Vagina (tissue), 2 donors: ENCODE measurements at places on chromosomes 4 and X.

DNA sequence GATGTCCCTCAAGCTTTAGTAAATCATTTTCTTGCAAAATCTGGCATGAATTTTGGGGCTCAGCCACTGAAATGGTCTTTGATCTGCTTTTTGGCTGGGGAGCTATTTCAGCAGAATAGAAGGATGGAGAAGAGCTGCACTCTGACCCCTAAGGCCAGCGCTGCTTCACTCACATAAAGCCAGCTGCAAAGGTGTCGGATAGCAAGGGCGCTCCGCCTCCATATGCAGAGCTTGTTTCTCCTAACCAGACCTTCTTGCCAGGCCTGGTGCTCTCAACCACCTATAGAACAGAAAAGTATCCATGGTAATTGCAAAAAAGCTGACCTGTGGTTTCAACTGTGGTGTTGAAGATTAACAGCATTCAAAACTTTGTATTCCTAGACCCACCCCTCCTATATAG lies 24.1 kb upstream of the COQ2 start:
- no peak for DNase-seq

DNA sequence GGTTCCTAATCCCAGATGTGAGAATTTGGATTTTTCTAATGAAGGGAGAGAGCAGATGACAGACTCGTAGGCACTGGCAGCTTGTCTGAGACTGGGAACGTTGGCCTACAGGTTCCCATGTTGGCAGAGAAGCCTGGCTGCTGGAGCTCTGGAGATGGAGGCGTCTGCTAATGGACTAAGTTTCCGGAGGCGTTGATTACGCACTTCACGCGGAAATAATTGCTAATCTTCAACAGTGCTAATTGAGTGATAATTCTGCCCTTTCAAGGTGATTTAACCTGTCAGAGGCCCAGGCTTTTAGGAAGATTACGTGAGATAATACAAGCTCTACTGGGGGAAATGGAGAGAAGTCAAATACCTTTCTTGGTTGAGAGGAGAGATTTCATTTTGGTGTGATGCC lies 77.4 kb downstream of the PSAPL1 start:
- no peak for DNase-seq

DNA sequence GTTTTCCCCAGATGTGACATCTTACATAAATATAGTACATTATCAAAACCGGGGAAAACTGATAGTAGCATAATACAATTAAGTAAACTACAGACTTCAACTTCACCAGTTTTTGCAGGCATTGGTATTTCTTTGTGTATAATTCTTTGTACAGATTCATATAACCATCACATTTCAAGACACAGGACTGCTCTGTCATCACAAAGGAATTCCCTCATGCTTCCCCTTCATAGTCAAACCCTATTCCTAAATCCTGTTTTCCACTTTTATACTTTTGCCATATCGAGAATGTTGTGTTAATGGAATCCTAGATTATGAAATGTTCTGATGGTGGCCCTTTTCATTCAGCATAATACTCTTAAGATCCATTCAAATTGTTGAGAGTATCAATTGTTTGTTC lies 36.0 kb downstream of the STIM2 start:
- no peak for DNase-seq

GRCh38 chr4:67918428-67918827 lies 34.6 kb upstream of the TMPRSS11D start:
- no peak for DNase-seq

- peak; percentile 34 for DNase-seq
These were observed 36.0 kb downstream of the MED28 start for GRCh38 chr4:17650406-17650805.

- DNase-seq = no peak
These were observed 41.1 kb downstream of the CBLL2 start for GRCh38 chrX:22313766-22314165.

DNA sequence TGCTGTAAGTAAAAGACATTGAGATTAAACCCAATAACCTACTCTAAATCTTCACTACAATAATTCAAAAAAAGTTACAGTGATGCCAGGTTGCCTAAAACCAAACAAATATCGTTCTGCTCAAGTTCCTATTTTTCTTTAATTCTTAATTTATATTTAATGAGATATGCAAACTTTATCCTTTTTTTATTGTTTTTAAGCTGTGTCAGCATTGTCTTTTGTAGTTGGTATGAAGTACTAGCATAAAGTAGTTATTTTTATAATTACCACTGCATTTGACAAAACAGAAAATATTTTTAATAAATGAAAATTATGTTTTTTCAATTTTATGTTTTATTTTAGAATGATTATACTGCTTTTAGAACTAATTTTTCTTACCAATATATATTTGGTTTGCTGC lies 1431.1 kb upstream of the PCDH7 start:
- DNase-seq = no peak

GRCh38 chr4:86840858-86841257 lies 8.3 kb downstream of the SLC10A6 start:
- DNase-seq = no peak

DNA sequence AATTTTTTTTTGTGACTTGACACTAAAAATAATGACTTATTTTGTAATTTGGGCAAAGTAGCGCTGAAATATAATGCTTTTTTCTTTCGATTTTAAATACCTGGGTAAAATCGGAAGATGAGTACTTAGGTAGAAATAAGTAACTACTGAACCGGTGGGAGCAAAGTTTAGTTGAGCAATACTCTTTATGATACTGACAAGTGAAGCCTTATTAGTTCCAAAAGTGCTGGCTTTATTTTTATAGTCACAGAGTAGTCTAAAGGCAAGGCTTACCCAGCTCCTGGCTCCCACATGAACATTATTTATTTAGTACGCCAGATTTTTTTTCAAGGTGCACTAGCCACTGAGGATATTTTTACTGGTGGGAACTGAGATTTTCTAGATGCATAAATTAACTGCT lies 14.4 kb upstream of the TRPC5OS start:
- DNase-seq = no peak

DNA sequence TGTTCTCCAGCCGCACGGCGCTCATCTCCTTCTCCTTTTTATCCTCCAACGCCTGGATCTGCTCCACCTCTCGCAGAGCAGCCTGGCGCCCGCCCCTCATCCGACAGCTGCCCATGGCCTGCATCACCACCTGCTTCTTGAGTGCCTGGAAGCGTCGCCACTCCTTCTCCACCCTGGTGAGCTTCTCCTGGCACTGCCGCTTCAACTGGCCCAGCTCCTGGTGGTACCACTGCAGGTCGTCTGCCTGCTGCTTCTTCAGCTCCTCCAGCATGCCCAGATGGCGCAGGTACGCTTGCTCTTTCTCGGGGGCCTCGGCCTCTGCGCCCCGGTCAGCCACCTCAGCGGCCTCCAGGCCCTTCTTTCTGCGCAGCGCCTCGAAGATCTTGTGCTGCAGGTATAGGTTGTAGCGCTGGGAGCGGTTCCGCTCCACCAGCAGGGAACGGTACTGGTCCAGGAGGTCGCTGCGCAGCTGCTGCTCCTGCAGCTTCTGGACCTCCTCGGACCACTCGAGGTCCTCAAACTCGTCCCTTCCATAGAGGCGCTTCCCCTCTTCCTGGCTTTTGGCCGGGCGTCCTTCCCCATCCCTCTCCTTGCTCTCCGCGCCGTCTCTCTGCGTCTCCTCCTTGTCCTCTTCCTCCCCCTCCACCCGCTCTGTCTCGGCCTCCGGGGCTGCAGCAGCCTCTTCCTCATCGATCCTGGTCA lies 1.2 kb upstream of the TADA2B start:
- no peak for DNase-seq

GRCh38 chrX:10286195-10286594 lies 129.4 kb downstream of the CLCN4 start:
- DNase-seq = no peak

- DNase-seq = no peak
These were observed 19.4 kb downstream of the P2RY10 start for GRCh38 chrX:78964598-78964997.

- no peak for DNase-seq
These were observed 61.6 kb downstream of the SAT1 start for GRCh38 chrX:23844502-23845138.

- DNase-seq = no peak
These were observed 139.6 kb downstream of the SOWAHB start for GRCh38 chr4:76758290-76758882.

DNA sequence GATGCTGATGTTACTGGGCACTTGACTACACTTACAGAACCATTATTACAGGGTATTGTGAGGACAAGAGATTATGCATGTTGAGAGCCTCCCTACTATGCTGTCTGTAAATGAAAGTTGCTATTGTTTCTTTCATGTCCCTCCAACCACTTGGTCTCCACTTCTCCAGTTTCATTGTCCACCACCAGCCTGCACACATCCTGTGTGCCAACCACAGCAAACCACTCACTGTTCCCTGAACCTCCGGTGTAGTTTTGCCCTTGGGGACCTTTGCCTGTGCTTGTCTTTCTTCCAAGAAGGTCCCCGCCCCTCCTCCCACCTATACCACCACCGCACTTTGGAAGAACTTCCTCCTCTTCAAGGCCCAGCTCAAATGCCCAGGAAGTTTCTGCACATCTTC lies 43.1 kb upstream of the AFF2 start:
- no peak for DNase-seq

- DNase-seq = no peak
These were observed 58.9 kb upstream of the RAI2 start for GRCh38 chrX:17919896-17920446.

GRCh38 chrX:108219949-108220601 lies 128.5 kb downstream of the ATG4A start:
- DNase-seq = no peak

DNA sequence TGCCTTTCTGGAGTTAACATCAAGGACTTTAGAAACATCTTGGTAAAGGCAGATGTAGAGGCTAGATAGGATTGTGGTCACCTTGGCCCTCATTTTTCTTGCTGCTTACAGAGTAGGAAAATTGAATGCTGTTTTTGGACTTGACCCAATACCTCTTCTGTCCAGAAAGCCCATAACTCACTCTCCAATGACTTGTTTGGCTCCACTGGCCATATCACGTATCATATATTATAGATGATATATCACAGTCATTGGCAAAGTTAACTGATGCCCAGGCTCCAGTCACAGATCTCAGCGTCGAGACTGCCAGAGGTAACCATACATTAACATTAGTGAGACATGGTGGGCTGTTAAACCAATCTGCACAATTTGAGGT lies 88.1 kb upstream of the PLAC1 start:
- no peak for DNase-seq

DNA sequence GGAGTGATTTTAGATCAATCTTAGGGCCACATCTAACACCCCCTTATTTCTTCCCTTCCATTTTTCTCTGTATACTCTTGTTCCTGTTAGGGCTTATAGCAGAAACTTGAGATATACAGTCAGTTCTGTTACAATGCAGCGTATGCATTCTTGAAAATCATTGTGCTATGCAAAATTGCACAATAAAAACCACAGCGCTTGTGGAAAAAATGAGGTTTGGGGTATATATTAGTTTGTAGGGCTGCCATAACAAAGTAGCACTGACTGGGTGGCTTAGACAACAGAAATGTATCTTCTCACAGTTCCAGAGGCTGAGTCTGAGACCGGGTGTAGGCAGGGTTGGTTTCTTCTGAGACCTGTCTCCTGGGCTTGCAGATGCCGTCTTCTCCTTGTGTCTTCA lies 59.0 kb downstream of the WWC2 start:
- no peak for DNase-seq

DNA sequence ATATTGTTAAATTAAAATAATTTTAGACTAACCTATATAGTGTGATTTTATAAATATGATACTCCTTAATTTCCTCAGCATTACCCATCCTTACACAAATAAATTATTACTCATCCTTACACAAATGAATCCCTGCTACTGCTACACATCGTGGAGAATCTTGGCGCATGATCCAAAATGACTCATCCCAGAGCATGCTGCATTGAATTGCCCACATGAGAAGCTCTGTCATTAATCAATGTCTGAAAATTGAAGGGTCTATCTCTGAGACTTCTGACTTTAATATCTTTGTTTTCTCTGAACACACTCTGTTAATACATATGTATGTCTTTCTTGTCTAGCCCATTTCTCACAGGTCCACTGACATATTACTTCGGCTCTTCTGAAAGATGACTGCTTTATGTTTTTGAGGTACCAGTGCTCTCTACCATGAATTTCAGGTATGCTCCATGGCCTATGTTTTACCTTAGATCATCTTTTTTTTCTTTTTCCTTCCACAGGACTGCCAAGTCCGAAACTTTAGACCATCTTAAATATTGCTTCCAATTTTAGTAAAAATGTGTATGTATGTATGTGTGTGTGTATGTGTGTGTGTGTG lies 15.7 kb upstream of the DUSP21 start:
- DNase-seq = no peak

DNA sequence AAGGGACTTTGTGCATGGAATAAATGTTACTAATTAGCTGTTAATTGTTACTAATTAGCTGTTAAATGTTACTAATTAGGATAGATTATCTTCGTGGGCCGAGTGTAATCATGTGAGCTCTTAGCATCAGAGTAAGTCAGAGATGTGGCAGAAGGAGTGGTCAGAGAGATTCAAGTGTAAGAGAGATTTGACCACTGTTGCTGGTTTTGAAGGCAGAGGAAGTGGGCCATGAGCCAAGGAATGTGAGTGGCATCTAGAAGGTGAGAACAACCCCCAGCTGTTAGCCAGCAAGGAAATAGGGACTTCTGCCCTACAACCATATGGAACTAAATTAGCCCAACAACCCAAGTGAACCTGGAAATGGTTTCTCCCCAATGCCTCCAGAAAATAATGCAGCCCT lies 28.2 kb downstream of the ODAPH start:
- DNase-seq = no peak

GRCh38 chr4:53453385-53453784 lies 75.9 kb downstream of the FIP1L1 start:
- DNase-seq = no peak

DNA sequence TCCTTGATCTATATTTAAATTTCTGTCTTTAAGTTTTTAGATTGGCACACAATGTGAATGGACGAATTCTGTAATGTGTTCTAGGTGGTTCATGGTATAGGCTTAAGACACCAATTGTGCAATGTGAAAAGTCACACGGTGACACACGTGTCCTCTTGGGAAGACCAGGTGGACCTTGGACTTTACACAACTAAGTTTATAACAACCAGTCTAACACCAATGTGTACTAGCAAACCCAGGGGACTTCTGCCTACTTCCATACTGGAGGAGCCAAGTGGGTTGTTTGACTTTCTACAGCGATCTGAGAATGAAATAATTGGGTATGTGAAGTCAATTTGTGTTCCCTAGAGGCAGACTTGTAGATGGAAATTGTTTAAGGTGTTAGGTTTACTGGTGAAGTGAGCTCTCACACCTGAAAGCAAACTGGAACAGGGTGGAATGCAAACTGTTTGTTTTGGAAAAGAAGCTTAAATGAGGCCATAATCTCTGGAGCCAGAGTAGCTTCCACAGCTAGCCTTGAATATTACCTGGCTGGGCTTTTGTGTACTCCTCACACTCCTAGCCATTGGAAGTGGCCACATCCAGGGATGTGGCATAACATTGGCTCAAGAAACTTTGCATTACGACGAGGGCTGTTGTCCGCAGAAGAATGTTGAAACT lies 45.9 kb upstream of the WDR1 start:
- no peak for DNase-seq

- no peak for DNase-seq
These were observed 57.2 kb upstream of the TMEM131L start for GRCh38 chr4:153408932-153409331.

- no peak for DNase-seq
These were observed 6.3 kb downstream of the RHOXF1 start for GRCh38 chrX:120109378-120109777.
